ENCODE measurements at places on chromosomes 3 and 15.
A peak's percentile ranks its signal among the peaks of the same experiment; 100 is the strongest.

GRCh38 chr3:174498638-174499037 lies 360.5 kb upstream of the NAALADL2 start:
- no peak for DNase-seq

GRCh38 chr15:33236841-33237509 lies 42.5 kb upstream of the FMN1 start:
- DNase-seq = no peak

GRCh38 chr3:160184655-160185054 lies 40.6 kb upstream of the C3orf80 start:
- no peak for DNase-seq

GRCh38 chr3:146817704-146818103 lies 212.6 kb upstream of the PLSCR5 start:
- DNase-seq = no peak

DNA sequence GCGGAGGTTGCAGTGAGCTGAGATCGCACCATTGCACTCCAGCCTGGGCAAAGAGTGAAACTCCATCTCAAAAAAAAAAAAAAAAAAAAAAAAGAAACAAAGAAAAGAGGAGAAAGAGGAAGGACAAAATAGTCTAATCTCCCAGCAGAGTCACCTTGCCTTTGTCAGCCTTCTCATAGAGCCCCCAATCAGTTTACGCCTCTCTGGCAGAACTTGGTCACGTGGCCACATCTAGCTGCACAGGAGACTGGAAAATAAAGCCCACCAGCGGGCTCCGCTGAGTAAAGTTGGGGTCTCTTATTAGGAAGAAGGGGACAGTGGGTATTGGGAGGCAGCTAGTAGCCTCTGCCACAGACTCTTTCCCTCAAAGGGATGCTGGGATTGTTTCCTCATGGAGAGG lies 41.9 kb downstream of the USP13 start:
- DNase-seq = no peak

- no peak for DNase-seq
These were observed 18.6 kb upstream of the TICRR start for GRCh38 chr15:89556413-89557262.

GRCh38 chr15:74994236-74994635 lies 1.1 kb upstream of the SCAMP5 start:
- DNase-seq = no peak

DNA sequence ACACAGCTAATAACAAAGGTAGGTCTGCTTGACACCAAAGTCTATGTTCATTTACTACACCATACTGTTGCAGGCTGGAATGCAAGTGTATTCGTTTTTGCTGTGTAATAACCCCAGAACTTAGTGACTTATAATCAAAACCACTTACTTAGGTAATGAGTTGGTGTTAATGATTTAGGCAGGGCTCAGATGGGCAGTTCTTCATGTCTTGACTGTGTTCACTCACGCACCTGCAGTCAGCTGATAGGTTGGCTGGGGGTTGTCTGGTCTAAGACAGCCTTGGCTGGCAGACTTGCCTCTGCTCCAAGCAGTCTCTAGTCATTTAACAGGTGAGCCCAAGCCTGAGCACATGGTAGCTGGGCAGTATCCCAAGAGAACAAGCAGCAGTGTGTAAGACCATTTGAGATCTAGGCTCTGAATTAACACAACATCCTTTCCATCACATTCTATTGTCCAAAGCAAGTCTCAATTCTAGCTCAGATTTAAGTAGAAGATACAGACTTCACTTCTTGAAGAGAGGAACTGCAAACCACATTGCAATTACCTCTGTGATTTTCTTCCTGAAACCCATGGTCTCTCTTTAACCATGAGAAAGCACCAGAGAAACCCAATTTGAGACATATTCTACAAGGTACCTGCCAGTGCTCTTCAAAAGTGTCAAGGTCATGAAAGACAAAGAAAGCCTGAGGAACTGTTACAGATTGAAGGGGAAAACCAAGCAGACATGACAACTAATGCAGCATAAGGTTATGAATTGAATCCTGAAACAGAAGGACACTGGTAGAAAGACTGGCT lies 13.3 kb upstream of the DCLK3 start:
- DNase-seq = no peak

- DNase-seq = no peak
These were observed 106.5 kb downstream of the ITPR1 start for GRCh38 chr3:4599612-4600011.

- DNase-seq = no peak
These were observed 22.5 kb upstream of the CLK3 start for GRCh38 chr15:74593122-74593521.

DNA sequence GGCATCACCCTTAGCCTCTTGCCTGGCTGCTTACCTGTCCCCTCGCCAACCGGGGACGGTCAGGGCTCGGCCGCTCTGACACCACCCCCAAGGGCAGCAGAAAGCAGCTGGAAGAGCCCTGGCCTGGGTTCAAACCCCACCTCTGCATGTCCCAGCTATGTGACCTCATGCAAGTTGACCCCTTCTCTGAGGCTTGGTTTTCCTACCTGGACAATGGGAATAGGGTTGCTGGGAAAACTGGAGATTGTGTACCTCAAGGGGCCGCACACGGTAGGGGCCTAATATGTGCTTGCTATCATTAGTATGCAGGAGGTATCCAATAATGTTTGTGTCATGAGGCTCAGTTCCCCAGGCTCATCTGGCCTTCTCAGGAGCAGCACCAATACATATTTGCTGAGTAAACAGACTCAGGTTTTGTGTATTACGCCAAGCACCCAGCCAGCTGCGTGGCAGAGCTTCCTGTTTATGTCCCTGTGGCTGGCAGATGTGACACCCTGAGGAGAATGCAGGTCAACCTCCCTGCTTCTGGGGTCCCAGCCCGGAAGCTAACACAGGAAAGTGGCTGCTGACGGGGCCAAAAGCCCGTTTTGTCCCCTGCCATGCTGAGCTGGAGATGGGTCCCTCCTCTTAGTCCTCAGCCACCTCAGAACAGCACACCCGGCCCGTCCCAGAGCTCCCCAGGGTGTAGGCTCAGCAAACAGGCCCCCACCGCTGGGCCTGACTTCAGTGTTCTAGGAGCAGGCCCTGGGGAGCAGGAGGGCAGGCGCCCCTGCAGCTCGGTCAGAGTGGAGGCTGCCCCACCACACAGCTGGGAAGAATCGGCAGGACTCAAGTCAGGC lies 29.7 kb downstream of the PLXND1 start:
- peak; percentile 76 for DNase-seq

All from mucosa of descending colon (tissue), 3 donors.